ENCODE measurements at places on chromosomes 6 and 20. TPM values are rescaled to one million over a fixed set of nuclear protein-coding genes. Genes with fewer than 3 reads are reported as not detected.

DNA sequence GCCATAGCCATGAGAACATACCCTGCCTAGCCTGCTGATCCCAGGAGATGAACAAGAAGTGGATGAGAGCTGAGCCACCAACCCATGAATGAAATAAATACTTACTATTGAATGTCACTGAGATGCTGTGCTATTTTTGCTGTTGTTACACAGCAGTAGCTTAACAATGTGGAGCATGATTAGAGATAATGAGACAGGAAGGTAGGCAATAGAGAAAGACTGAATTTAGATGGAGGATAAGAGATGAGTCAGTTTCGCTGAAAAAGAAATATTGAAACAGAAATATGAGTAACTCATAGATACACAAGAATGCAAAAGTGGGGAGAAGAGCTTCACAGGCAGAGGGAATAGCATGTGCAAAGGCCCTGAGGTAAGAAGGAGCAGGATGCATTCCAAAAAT is 94.9 kb upstream of the TOP1 start:
- no peaks in the 10 kb centered on the region for H3K27me3 ChIP-seq
- no peak for DNase-seq
- no peak overlapping the region for H3K4me3 ChIP-seq
- no peaks in the 10 kb centered on the region for H3K36me3 ChIP-seq
- H3K27ac ChIP-seq: no peak overlapping the region
- H3K4me1 ChIP-seq: no peaks in the 10 kb centered on the region

DNA sequence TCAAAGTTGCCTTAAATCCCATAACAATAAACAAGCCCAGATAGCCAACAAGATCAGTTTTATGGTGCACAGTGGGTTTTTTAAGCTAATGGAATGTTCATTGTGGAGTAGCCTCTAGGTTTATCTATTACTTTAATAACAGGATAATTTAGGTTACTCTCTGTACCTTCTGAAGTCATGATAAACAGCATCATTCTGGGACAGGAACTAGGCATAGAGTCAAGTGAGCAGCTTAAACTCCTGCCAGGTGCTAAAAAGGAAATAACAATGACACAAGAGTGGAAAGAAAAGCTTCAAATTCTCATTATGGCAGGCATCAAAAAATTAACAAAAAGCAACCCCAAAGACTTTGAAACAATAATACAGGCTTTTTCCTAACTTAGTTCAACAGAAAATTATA is 228.8 kb downstream of the HACE1 start:
- H3K4me3 ChIP-seq: no peak overlapping the region
- H3K4me1 ChIP-seq: no peaks in the 10 kb centered on the region
- no peaks in the 10 kb centered on the region for H3K27me3 ChIP-seq
- no peak overlapping the region for H3K27ac ChIP-seq
- H3K36me3 ChIP-seq: no peaks in the 10 kb centered on the region

GRCh38 chr6:89144354-89144906 is 1.4 kb upstream of the PM20D2 start:
- no peaks in the 10 kb centered on the region for H3K36me3 ChIP-seq
- H3K27ac ChIP-seq: no peak overlapping the region
- no peak overlapping the region for H3K4me3 ChIP-seq
- peaks cover 20% of the 10 kb centered on the region for H3K4me1 ChIP-seq
- H3K27me3 ChIP-seq: no peaks in the 10 kb centered on the region

GRCh38 chr6:75751443-75751842 is 2.4 kb downstream of the MYO6 start:
- peaks cover 13% of the 10 kb centered on the region for H3K4me1 ChIP-seq
- H3K27ac ChIP-seq: no peak overlapping the region
- H3K27me3 ChIP-seq: no peaks in the 10 kb centered on the region

- H3K36me3 ChIP-seq: peaks cover 64% of the 10 kb centered on the region
- no peaks in the 10 kb centered on the region for H3K27me3 ChIP-seq
- H3K4me3 ChIP-seq: no peak overlapping the region
- DNase-seq: no peak
- no peaks in the 10 kb centered on the region for H3K4me1 ChIP-seq
Measured at GRCh38 chr6:30334075-30334783, 7.5 kb downstream of the TRIM39 start.

GRCh38 chr6:19849196-19849595 is 12.0 kb downstream of the ID4 start:
- no peaks in the 10 kb centered on the region for H3K36me3 ChIP-seq
- DNase-seq: no peak

DNA sequence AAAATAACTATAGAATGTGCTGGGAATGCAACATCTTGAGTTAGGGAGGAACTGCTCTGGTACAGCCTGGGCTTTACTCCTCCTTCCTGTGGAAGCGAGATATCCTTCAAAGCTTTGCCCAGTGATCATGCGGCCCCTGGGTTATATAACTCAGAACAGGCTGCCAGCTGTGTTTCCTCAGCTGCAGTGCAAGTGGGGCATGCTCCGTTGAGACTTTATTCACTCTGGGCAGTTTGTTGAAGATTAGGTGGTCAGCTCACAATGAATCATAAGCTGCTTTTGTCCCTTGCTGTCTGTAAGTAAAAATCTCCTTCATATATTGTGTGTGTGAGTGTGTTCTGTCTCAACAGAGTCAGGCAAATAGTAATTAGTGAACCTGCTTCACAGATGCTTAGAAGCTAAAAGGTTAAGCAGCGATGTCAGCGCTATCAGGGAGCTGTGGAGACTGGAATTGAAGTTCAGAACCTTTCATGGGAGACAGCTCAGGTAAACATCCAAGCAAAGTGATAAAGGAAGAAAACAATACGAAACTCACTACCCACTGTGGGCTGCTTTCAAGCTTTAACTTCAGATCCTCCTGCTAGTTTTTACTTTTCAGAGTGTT is 688.4 kb downstream of the HTR1B start:
- H3K36me3 ChIP-seq: no peaks in the 10 kb centered on the region
- DNase-seq: no peak
- H3K4me3 ChIP-seq: no peak overlapping the region
- no peak overlapping the region for H3K27ac ChIP-seq

DNA sequence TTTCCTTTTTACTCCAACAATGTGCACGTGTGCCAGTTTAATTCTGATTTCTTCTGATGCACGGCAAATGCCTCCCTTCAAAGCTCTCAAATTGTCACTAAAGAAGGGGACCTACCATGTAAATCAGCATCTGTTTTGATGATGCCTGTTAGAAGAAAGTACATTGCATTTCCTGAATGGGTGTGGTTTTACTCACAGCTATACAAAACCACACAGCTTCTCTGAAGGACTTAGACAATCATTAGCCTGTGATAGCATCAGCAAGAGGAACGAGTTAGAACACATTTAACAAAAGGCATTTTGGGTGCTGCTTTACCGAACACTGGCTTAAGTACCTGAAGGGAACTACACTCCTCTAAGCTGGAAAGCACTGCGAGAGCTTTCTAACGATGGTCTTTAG is 109.4 kb downstream of the ATXN1 start:
- DNase-seq: peak; percentile 79
- peak overlapping the region; percentile 38 for H3K27ac ChIP-seq
- H3K4me3 ChIP-seq: no peak overlapping the region
- peaks cover 63% of the 10 kb centered on the region for H3K4me1 ChIP-seq

- H3K4me1 ChIP-seq: peaks cover 49% of the 10 kb centered on the region
- peak overlapping the region; percentile 85 for H3K27ac ChIP-seq
- H3K4me3 ChIP-seq: peak overlapping the region; percentile 82
- no peaks in the 10 kb centered on the region for H3K36me3 ChIP-seq
- H3K27me3 ChIP-seq: no peaks in the 10 kb centered on the region
- DNase-seq: no peak
Measured at GRCh38 chr20:44884907-44885391, 556 bp upstream of the YWHAB start.

DNA sequence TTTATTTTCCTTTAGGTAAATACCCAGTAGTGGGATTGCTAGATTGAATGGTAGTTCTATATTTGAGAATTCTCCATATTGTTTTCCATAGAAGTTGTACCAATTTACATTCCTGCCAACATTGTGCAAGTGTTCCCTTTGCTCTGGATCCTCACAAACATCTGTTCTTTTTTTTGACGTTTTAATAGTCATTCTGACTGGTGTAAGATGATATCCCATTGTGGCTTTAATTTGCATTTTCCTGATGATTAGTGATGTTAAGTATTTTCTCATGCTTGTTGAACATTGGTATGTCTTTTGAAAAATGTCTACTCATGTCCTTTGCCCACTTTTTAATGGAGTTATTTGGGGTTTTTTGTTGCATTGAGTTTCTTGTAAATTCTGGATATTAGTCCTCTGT is 85.6 kb downstream of the UBE3D start:
- no peaks in the 10 kb centered on the region for H3K36me3 ChIP-seq
- no peaks in the 10 kb centered on the region for H3K27me3 ChIP-seq
- no peak overlapping the region for H3K27ac ChIP-seq
- no peak overlapping the region for H3K4me3 ChIP-seq

GRCh38 chr20:19691125-19691524 is 66.9 kb upstream of the RIN2 start:
- H3K36me3 ChIP-seq: no peaks in the 10 kb centered on the region
- no peaks in the 10 kb centered on the region for H3K27me3 ChIP-seq
- H3K4me1 ChIP-seq: no peaks in the 10 kb centered on the region

- H3K4me1 ChIP-seq: no peaks in the 10 kb centered on the region
- no peak overlapping the region for H3K27ac ChIP-seq
- DNase-seq: no peak
- H3K27me3 ChIP-seq: no peaks in the 10 kb centered on the region
Measured at GRCh38 chr6:155528982-155529453, 73.4 kb upstream of the NOX3 start.

DNA sequence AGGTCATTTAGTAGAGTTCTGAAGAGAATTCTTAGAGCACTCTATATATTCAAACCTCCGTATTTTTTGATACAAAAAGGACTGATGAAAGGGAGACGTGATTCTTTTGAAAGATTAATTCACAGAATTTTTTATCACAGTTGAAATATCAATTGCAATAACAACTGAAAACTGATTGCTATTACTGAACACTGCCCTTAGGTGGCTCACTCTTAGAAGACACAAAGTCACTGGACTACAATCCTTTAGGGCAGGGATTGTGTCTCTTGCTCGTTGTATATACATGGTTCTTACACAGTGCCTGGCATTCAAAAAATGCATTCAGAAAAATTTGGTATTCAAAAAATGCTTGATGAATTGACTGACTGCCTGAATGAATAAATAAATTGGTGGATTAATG is 17.1 kb upstream of the CALHM6 start:
- no peak overlapping the region for H3K4me3 ChIP-seq
- no peak overlapping the region for H3K27ac ChIP-seq
- H3K36me3 ChIP-seq: no peaks in the 10 kb centered on the region
- no peaks in the 10 kb centered on the region for H3K27me3 ChIP-seq
- no peak for DNase-seq
- H3K4me1 ChIP-seq: peaks cover 13% of the 10 kb centered on the region

DNA sequence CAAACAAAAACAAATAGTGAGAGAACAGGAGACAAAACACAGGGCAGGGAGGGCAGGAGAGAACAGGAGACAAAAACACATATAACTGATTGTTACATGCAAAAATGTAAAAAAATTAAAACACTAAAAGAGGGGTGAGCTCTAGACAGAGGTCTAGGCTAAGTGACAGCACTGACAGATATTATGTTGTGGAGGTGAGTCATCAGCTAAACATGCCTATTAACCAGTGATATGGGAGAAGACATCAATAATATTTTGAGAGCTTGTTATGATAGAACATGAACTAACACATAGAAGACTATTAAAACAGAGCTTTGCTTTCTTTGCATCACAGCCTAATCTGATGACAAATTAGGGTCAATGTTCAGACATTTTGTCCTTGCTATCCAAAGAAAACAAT is 972.7 kb downstream of the PRIM2 start:
- no peaks in the 10 kb centered on the region for H3K4me1 ChIP-seq
- H3K36me3 ChIP-seq: no peaks in the 10 kb centered on the region
- no peaks in the 10 kb centered on the region for H3K27me3 ChIP-seq
- no peak overlapping the region for H3K27ac ChIP-seq

GRCh38 chr20:54137115-54137514 is 36.7 kb downstream of the CYP24A1 start:
- no peak overlapping the region for H3K4me3 ChIP-seq
- no peak for DNase-seq
- no peaks in the 10 kb centered on the region for H3K4me1 ChIP-seq
- no peaks in the 10 kb centered on the region for H3K27me3 ChIP-seq

DNA sequence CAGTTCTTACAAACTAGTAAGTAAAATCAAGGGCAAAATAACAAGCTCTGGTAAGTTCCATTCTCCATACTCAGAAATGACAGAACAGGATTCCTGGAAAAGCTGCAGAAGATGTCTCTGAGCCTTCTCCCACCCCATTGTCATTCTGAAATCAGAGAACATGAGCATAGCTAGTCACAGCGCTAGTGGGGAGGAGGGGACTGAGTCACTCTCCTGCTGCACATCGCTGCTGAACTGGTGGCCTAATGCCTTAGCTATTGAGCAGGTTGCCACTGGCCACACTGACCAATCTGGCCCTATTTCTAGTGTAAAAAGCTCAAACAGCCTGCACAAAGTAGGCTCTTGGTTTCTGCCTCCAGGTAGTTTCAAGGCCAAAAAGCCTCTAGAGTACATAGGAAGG is 26.1 kb upstream of the RIPPLY2 start:
- H3K27me3 ChIP-seq: no peaks in the 10 kb centered on the region
- no peaks in the 10 kb centered on the region for H3K36me3 ChIP-seq
- no peaks in the 10 kb centered on the region for H3K4me1 ChIP-seq
- no peak overlapping the region for H3K4me3 ChIP-seq
- H3K27ac ChIP-seq: no peak overlapping the region

DNA sequence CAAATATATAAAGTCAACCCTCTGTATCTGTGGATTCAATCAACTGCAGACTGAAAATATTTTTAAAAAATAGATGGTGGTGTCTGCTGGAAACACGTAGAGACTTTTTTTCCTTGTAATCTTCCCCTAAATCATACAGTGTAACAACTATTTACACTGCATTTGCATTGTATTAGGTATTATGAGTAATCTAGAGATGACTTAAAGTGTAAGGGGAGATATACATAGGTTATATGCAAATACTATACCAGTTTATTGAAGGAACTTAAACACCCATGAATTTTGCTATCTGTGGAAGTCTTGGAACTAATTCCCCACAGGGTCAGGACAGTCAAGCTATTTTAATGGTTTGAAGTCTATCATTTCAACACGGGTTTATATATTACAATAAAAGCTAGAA is 10.2 kb downstream of the HDAC2 start:
- peaks cover 23% of the 10 kb centered on the region for H3K4me1 ChIP-seq
- peaks cover 10% of the 10 kb centered on the region for H3K36me3 ChIP-seq
- no peak overlapping the region for H3K4me3 ChIP-seq
- DNase-seq: no peak

Gene IGF2R
- 77.5 TPM for total RNA-seq

Gene OLIG3
- total RNA-seq: not detected

Gene TXLNB
- 1.6 TPM for total RNA-seq

Gene ECHDC1
- total RNA-seq: 39.3 TPM

Gene RGS19
- total RNA-seq: 35.6 TPM

Gene EPPIN
- total RNA-seq: not detected

Gene VNN1
- total RNA-seq: not detected

Gene VIP
- total RNA-seq: not detected

Gene WFDC5
- total RNA-seq: not detected

Gene OR2W1
- not detected for total RNA-seq

Gene HLA-DQA2
- not detected for total RNA-seq

Gene CCM2L
- not detected for total RNA-seq

Gene ELOVL2
- total RNA-seq: not detected

Gene ERVFRD-1
- not detected for total RNA-seq

Gene CEP43
- 19.5 TPM for total RNA-seq

Gene RIPPLY2
- not detected for total RNA-seq

Data from CD4-positive, alpha-beta memory T cell (primary cell).